Pancreas (tissue), 10 donors: ENCODE measurements at places on chromosomes 11 and 22. TPM values are rescaled to one million over a fixed set of nuclear protein-coding genes. Genes with fewer than 3 reads are reported as not detected.

- no peak for DNase-seq
- no peak overlapping the region for H3K4me3 ChIP-seq
- H3K27ac ChIP-seq = no peak overlapping the region
- H3K4me1 ChIP-seq = no peaks in the 10 kb centered on the region
These were observed 76.0 kb downstream of the EIF3M start for GRCh38 chr11:32659672-32660071.

- H3K36me3 ChIP-seq = no peaks in the 10 kb centered on the region
- H3K4me3 ChIP-seq = no peak overlapping the region
- H3K4me1 ChIP-seq = no peaks in the 10 kb centered on the region
- H3K27me3 ChIP-seq = no peaks in the 10 kb centered on the region
- H3K27ac ChIP-seq = no peak overlapping the region
These were observed 19.5 kb upstream of the IGLL5 start for GRCh38 chr22:22867996-22868715.

DNA sequence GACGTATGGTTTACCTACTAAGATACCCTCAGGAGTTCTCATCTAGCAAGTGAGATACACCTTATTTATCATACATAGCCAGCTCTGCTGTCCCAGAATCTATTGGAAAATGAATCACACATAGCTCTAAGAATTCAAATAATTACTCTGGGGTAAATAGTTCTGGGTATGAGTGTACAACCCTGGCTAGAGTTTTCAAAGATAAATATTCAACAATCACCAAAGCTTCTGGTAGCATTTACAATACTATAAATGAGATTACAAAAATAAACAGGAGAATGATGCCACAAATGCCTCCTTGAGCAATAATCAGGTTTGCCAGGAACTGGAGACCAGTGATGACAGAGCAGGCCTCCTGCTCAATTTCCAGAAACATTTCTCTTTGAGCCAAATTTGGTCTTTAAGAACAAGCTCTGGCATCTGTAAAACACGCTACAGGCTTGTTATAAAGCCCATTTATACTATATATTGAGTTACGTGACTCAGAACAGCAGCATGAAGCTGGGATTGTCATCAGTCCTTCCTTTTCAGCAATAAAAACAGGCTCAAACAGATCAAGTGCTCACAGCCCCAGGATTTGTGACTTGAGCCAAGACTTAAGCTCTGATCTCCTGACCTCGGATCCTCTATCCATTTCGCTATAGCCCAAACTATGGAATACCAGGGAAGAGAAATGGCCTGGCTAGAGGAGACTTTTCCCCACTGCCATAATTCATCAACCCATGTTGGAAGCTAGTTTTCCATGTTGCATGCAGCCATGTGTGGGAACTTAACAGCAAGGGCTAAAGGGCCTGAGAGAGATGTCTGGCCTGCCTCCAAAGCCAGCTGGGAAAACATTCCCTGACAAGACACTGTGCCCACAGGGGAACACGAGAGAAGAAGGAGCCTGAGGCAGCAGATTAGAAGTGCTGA, 19.7 kb downstream of the RAB30 start:
- no peaks in the 10 kb centered on the region for H3K36me3 ChIP-seq
- peaks cover 14% of the 10 kb centered on the region for H3K4me1 ChIP-seq
- no peaks in the 10 kb centered on the region for H3K27me3 ChIP-seq
- DNase-seq = peak; percentile 52

The TNRC6B gene
- 23.1 TPM for total RNA-seq

- no peaks in the 10 kb centered on the region for H3K27me3 ChIP-seq
- H3K4me3 ChIP-seq = no peak overlapping the region
- H3K4me1 ChIP-seq = peaks cover 14% of the 10 kb centered on the region
These were observed 2.0 kb upstream of the PACSIN3 start for GRCh38 chr11:47188259-47188658.
